Fibroblast of skin of abdomen (primary cell): ENCODE measurements at places on chromosomes 6 and 20.
A peak's percentile ranks its signal among the peaks of the same experiment; 100 is the strongest.

- DNase-seq = no peak
These were observed 90.7 kb downstream of the CEP57L1 start for GRCh38 chr6:109186012-109186411.

DNA sequence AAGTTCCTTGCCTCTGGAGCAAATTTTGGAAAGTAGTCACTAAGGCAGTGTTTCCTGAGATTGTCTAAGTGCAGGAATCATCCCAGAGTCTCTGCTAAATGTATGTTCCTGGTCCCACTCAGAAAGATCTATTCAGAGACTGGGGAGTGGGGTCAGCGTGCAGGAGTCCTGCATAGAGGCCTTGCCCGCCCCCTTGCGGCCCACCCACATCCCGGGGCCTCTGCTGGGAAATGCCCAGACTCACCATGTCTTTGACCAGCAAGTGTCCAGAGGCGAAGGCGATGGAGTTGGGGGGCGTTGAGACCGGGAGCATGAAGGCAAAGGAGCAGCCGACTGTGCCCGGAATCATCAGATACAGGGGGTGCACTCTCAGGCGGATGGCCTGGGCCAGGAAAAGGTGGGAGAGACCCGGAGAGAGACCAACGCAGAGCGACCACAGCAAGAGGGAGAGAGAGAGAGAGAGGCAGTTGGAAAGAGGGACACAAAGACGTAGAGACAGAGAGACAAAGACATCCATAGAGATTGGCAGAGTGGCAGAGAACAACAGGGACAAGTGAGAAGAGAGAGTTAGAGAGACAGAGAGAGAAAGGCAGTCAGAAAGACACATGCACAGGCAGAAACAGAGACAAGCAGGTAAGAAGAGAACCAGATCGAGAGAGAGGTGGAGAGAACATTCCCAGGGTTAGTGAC, 12.9 kb upstream of the OCSTAMP start:
- no peak for DNase-seq

- DNase-seq = peak; percentile 89
These were observed 59.0 kb downstream of the ANKRD60 start for GRCh38 chr20:58169450-58169849.

- peak; percentile 27 for DNase-seq
These were observed 73.0 kb downstream of the FARS2 start for GRCh38 chr6:5334341-5334740.
